ENCODE measurements at places on chromosomes 12 and 14.

GRCh38 chr12:47249719-47250357 lies 170.1 kb upstream of the AMIGO2 start:
- DNase-seq, result no peak

DNA sequence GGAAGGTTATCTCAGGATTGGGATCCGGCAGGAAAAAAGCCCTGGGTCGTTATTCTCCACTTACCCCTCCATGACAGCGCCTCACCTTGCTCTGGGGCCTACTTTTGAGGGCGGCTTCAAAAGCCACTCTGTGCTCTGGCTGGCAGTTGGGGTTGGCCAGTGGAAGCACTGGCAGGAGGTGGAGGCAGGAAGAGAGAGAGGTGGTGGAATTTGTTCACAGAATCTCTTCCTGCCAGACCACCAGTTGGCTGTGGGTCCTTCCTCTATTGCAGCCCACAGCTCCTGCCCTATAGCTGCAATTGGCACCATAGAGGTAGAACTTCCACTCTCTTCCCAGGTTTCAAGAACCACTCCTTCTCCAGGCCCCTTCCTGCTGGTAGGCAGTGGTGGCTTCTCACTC lies 32.7 kb upstream of the SDR39U1 start:
- DNase-seq, result no peak

DNA sequence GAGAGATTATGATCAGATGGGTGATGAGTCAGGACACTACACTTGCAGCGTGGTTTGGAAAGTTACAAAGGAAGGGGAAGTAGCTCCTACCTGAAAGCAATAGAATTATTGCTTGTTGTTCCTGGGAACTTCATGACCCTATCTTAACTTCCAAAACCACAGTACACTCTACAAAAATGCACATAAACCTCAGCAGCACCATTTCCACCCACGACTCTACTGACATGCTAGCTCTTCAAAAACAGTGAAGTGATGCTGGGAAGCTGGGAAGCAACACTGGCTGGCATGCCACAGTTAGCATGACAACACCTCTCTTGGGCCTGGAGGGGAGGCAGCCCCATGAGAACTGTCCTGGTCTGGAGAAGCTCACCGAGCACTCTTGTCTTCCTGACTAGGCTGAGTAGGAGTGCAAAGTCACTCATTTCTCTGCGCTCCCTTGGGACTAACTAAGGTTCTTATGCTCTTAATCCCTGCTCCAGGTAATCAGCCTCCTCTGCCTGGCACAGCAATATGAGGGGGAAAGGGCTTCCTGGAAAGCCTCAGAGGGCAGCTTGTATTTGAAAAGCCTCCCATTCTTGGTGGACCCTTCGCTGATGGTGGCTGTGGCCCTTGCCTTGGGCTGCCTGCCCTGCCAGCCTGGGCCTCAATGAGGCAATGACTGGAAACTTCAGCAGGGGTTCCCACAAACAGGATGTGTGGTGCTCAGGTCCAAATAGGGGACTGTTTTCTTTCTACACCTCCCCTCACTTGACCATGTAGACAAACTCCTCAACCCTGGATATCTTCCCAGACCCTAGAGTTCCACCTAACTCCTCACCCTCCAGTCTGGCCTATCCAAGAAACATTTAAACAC lies 1.2 kb downstream of the KRT3 start:
- DNase-seq, result no peak

GRCh38 chr12:108712165-108712924 lies 19.0 kb downstream of the CORO1C start:
- no peak for DNase-seq

DNA sequence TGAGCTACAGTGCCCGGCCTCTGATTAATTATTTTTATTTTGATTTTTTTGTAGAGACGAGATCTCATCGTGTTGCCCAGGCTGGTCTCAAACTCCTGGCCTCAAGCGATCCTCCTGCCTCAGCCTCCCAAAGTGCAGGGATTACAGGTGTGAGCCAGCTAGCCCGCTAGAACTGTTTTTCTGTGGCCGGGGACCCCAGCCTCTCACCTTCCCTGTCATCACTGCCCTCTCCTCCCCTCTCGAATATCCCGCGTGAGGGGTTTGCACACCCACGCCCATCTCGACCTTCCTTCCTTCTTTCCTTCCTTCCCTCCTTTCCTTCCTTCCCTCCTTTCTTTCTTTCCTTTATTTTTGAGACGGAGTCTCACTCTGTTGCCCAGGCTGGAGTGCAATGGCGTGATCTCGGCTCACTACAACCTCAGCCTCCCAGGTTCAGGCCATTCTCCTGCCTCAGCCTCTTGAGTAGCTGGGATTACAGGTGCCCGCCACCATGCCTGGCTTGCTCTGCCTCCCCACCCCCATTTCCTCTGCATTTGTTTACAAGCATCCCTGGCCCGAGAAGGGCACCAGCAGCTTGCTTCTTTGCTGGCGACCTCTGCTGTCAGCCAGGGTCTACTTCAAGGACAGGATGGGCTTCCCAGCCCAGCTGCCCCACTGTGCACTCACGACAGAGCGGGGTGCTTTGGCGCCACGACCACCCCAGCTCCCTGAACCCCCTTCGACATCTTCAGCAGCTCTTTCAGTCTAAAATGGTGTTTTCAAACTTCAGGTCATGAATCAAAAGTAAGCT lies 4.3 kb upstream of the TRAF3 start:
- no peak for DNase-seq

- DNase-seq, result no peak
These were observed 91.9 kb downstream of the TMEM30B start for GRCh38 chr14:61188978-61189808.

GRCh38 chr14:80213602-80214001 lies 2.3 kb upstream of the DIO2 start:
- peak; percentile 2 for DNase-seq

DNA sequence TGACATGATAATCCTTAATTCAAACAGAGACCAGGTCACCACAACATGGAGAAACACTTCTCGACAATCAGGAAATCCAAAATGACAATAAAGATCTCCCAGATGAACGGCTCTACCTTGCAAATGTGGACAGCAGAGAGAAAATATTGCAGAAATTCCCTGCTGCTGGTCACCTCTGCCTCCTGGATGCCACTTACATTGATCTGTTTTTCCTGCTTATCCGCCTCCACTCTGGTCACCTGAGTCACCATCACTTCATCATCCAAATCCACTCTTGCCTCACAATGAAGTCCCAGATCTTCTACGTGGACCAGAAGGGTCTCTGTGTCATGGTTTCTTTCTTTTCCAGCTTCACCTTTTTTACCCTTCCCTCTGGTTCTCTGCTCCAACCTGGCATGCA lies 21.1 kb downstream of the TTC9 start:
- no peak for DNase-seq

- DNase-seq, result no peak
These were observed 877.7 kb downstream of the SLC6A15 start for GRCh38 chr12:84034871-84035270.

GRCh38 chr14:34087571-34087970 lies 136.7 kb upstream of the EGLN3 start:
- DNase-seq, result no peak

- no peak for DNase-seq
These were observed 174.3 kb downstream of the FOXN3 start for GRCh38 chr14:89242652-89243279.

- DNase-seq, result no peak
These were observed 5.5 kb upstream of the TC2N start for GRCh38 chr14:91872517-91873470.

- DNase-seq, result no peak
These were observed 40.4 kb upstream of the PPP2R5C start for GRCh38 chr14:101721111-101721510.

DNA sequence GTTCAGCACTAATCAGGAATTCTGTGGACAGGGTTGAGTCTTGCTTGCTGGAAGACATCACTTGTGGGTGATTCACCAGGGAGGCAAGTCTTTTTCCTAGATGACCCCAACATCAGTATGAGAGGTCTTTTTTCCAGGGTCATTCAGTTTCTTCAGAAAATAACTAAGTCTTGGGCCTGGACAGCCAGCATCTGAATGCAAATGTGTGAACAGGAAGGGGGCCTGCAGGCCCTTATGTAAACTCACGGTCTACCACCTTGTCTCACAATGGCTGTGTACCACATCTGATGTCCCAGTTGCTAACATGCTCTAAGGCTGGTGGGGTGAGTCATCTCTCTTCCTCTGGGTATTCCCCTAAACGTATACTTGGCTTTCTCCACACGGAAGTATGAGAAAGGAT lies 79.2 kb downstream of the HECTD4 start:
- no peak for DNase-seq

- DNase-seq, result no peak
These were observed 30.5 kb upstream of the TMEM179 start for GRCh38 chr14:104634886-104635570.

GRCh38 chr12:109948368-109948767 lies 47.8 kb downstream of the GIT2 start:
- no peak for DNase-seq

- DNase-seq, result no peak
These were observed 14.5 kb downstream of the BAG5 start for GRCh38 chr14:103547941-103548462.

GRCh38 chr12:68972595-68972994 lies 39.6 kb upstream of the CPM start:
- DNase-seq, result no peak
